ENCODE measurements at places on chromosomes 12 and 14. TPM values are rescaled to one million over a fixed set of nuclear protein-coding genes. Genes with fewer than 3 reads are reported as not detected.

Gene KRT72
- not detected for polyA plus RNA-seq

Gene CSRP2
- 34.0 TPM for polyA plus RNA-seq

Gene DNAJC22
- polyA plus RNA-seq, result 0.11 TPM

GRCh38 chr14:22952418-22952817 is 4.5 kb downstream of the HAUS4 start:
- no peak overlapping the region for H3K4me3 ChIP-seq
- H3K27me3 ChIP-seq, result no peaks in the 10 kb centered on the region
- peaks cover 11% of the 10 kb centered on the region for H3K4me1 ChIP-seq
- DNase-seq, result no peak

- no peaks in the 10 kb centered on the region for H3K36me3 ChIP-seq
- H3K27me3 ChIP-seq, result peaks cover 11% of the 10 kb centered on the region
- H3K4me1 ChIP-seq, result no peaks in the 10 kb centered on the region
- no peak overlapping the region for H3K4me3 ChIP-seq
- no peak overlapping the region for H3K27ac ChIP-seq
Observed at GRCh38 chr14:22271838-22272799, 316.9 kb downstream of the DAD1 start.

GRCh38 chr14:61662437-61663311 is 32.6 kb upstream of the HIF1A start:
- H3K27ac ChIP-seq, result no peak overlapping the region
- no peak for DNase-seq
- no peak overlapping the region for H3K4me3 ChIP-seq
- no peaks in the 10 kb centered on the region for H3K27me3 ChIP-seq
- H3K36me3 ChIP-seq, result no peaks in the 10 kb centered on the region

GRCh38 chr14:71728386-71728785 is 203.8 kb upstream of the RGS6 start:
- H3K4me1 ChIP-seq, result no peaks in the 10 kb centered on the region
- H3K36me3 ChIP-seq, result peaks cover 50% of the 10 kb centered on the region
- H3K4me3 ChIP-seq, result no peak overlapping the region

DNA sequence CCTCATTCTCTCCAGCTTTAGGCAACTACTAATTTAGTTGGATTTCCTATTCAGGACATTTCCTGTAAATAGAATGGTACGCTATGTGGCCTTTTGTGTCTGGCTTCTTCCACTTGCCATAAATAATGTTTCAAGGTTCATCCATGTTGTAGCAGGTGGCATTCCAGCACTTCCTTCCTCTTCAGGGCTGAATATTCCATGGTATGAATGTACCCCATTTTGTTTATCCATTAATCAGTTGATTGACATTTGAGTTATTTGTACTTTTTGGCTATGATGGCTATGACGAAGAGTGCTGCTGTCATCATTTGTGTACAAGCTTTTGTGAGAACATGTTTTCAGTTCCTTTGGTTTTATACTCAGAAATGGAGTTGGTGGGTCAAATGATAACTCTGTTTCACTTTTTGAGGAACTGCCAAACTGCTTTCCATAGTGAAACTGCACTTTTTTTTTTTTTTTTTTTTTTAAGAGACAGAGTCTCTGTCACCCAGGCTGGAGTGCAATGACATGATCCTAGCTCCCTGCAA is 6.5 kb upstream of the CDK2AP1 start:
- H3K27me3 ChIP-seq, result no peaks in the 10 kb centered on the region
- H3K4me1 ChIP-seq, result no peaks in the 10 kb centered on the region
- DNase-seq, result no peak
- no peaks in the 10 kb centered on the region for H3K36me3 ChIP-seq

DNA sequence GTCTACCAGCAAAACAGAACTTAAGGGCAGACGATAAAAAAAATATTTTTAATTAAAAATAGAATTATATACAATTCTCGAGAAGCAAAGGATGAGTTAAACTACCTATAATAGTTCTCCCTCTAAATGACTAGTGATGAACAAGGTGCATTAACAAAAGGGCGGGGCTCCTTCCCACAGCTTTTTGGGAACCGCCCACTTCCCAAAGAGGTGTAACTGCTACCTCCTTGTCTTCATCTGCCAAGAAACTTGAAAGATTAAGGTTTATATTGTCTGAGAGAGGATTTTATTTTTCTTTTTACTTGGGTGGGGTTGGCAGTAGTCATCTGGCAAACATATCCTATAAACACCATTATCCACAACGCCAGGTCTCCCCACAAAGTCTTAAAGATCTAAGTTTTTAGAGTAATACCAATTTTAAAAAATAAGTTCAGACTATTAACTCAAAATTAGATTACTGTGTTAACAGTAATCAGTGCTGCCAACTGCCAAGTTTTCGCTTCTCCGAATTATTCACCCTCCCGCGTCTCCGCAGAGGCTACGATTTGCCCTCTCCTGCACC is 938 bp downstream of the RALGAPA1 start:
- peak overlapping the region; percentile 90 for H3K27ac ChIP-seq
- H3K4me1 ChIP-seq, result peaks cover 27% of the 10 kb centered on the region
- H3K4me3 ChIP-seq, result peak overlapping the region; percentile 78
- no peak for DNase-seq
